Gastrocnemius medialis (tissue), 4 donors: ENCODE measurements at places on chromosomes 1 and 21. TPM values are rescaled to one million over a fixed set of nuclear protein-coding genes. Genes with fewer than 3 reads are reported as not detected.

C1QB gene
- 30.6 TPM for total RNA-seq

ENAH gene
- total RNA-seq: 64.2 TPM

- H3K4me1 ChIP-seq: no peaks in the 10 kb centered on the region
- H3K36me3 ChIP-seq: no peaks in the 10 kb centered on the region
- no peak overlapping the region for H3K4me3 ChIP-seq
- no peak for DNase-seq
Measured at GRCh38 chr1:235525314-235525713, 21.1 kb upstream of the B3GALNT2 start.

- no peak for DNase-seq
- H3K27ac ChIP-seq: no peak overlapping the region
- no peaks in the 10 kb centered on the region for H3K4me1 ChIP-seq
- H3K27me3 ChIP-seq: no peaks in the 10 kb centered on the region
Measured at GRCh38 chr1:235566084-235566483, 61.8 kb upstream of the B3GALNT2 start.

GRCh38 chr1:25765923-25766589 lies 33.9 kb upstream of the SELENON start:
- DNase-seq: no peak
- H3K36me3 ChIP-seq: no peaks in the 10 kb centered on the region
